ENCODE measurements at places on chromosomes 3 and 15.

GRCh38 chr3:74268753-74269152 lies 345.7 kb downstream of the CNTN3 start:
- no peak for DNase-seq

GRCh38 chr15:73799466-73799865 lies 46.3 kb upstream of the INSYN1 start:
- no peak for DNase-seq

- no peak for DNase-seq
Measured at GRCh38 chr3:87625876-87626275, 349.5 kb upstream of the POU1F1 start.

GRCh38 chr3:112199622-112200316 lies 66.7 kb upstream of the GCSAM start:
- DNase-seq, result no peak

DNA sequence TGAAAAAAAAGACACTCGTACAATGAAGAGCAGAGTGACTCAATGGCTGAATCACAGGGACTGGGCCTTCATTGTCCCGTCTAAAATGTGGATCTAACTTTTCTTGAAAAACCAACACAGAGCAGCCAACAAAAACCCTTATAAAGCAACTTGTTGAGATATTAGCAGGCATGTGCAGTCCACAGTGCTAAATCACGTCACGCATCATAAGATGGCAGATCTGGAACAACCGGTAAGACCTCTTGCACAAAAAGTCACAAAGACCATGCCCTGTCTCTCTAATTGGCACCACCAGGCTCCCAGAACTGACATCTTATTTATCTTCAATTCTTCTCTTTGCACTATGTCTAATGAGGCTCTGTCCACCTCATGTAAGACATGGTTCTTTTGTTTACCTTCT lies 177.0 kb downstream of the MAGI1 start:
- DNase-seq, result no peak

DNA sequence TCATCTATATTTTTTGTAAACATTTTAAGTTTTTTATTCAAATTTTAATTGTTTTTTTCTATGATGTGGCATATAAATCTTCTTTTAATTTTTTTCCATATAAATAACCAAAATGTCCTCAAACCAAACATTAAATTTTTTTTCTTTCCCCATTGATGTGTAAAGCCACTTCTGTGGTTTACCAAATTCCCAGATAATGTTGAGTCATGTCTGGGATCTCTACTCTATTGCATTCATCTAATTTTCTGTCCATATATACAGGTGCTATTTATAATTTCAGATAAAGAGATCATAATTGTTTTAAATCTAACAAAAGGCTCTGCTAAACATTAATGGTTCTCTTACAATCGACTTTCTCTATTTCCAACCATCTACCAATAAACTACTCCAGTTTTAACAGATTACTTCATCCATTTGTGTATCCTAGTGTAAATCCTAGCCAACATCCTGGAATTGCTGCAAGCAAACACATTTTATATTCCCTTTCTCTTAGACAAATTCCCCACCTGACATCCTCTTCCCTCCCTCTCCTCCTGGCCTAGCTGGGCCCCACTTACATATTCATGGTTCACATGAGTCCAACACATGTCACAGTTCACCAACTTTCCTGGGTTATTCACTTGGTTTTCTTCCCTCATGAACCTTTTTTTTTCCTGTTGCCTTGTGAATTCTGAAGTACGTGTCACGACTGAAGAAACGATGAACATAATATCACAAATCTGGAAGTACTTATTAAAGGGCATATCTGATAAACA lies 368.0 kb upstream of the AGTR1 start:
- no peak for DNase-seq

DNA sequence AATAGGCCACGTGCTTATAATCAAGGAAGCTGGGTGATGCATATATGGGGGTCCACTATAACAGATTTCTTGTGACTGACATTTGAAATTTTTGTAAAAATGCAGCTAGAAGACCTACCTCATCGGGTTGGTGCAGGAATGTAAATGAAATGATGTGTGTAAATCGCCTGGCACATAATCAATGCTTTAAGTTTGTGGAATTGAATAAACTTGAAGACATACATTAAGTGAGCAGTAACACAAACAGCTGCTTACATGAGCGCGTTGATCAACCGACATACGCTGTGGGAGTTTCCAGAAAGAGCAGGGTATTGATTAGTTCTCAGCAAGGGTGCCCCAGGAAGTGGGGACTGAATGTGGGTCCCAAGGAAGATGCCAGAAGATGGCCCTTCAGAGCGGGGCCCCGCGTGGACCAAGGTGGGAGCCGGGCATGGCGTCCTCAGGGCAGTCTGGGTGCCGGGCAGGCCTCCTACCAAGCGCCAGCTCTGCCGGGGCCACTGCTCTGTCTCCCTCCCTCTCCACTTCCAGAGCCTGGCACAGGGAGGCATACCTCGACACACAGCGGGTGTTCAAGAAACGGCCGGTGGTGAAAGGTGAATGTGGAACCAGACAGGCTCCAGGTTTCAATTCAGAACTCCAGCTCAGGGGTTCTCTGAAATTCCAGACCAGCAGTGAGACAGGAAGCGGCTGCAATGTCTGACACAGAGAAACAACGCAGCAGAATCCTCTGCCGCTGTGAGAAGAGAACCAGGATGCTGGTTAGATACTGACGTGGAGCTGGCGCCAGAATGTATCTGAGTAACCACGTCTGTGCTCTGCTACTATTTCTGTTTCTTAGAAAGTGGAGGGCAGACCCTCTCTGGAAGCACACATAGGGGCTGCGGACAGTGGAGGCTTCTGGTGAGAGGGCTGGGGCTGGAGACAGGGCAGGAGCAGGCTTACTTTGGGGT lies 12.6 kb downstream of the BFSP2 start:
- no peak for DNase-seq

GRCh38 chr3:146715170-146715569 lies 110.0 kb upstream of the PLSCR5 start:
- no peak for DNase-seq

- DNase-seq, result no peak
Measured at GRCh38 chr3:6753536-6753935, 107.4 kb upstream of the GRM7 start.

GRCh38 chr3:150861851-150862250 lies 43.4 kb downstream of the MINDY4B start:
- DNase-seq, result no peak

Measured in WERI-Rb-1 (cell line).